HCT116 (cell line): ENCODE measurements at places on chromosomes 5 and 9. TPM values are rescaled to one million over a fixed set of nuclear protein-coding genes. Genes with fewer than 3 reads are reported as not detected.
A peak's percentile ranks its signal among the peaks of the same experiment; 100 is the strongest.

GRCh38 chr5:175603987-175604739, 53.7 kb upstream of the HRH2 start:
- H3K4me3 ChIP-seq: no peak overlapping the region
- DNase-seq: no peak
- H3K27me3 ChIP-seq: peaks cover 4% of the 10 kb centered on the region
- H3K36me3 ChIP-seq: no peaks in the 10 kb centered on the region
- no peaks in the 10 kb centered on the region for H3K4me1 ChIP-seq
- H3K27ac ChIP-seq: no peak overlapping the region

- no peaks in the 10 kb centered on the region for H3K36me3 ChIP-seq
Measured at GRCh38 chr5:1436036-1436435, 9.2 kb downstream of the SLC6A3 start.

DNA sequence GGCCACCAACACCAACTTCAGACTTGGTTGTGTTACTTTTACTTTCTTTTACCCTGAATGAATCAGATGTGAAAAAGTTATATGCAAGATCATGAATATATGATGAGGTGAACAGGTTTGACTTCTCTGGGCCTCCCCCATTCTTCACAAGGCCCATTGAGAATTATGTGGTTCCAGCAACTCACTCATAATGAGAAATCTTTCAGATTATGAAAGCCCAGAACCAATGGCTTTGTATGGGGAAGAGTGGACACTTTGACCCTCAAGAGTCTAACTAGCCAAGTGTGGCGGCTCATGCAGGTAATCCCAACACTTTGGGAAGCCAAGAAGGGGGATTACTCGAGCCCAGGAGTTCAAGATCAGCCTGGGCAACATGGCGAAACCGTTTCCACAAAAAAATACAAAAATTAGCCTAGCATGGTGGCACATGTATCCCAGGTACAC, 16.1 kb upstream of the LNPEP start:
- no peak overlapping the region for H3K4me3 ChIP-seq
- DNase-seq: no peak
- H3K27me3 ChIP-seq: no peaks in the 10 kb centered on the region
- H3K27ac ChIP-seq: no peak overlapping the region
- no peaks in the 10 kb centered on the region for H3K4me1 ChIP-seq
- H3K36me3 ChIP-seq: no peaks in the 10 kb centered on the region

DNA sequence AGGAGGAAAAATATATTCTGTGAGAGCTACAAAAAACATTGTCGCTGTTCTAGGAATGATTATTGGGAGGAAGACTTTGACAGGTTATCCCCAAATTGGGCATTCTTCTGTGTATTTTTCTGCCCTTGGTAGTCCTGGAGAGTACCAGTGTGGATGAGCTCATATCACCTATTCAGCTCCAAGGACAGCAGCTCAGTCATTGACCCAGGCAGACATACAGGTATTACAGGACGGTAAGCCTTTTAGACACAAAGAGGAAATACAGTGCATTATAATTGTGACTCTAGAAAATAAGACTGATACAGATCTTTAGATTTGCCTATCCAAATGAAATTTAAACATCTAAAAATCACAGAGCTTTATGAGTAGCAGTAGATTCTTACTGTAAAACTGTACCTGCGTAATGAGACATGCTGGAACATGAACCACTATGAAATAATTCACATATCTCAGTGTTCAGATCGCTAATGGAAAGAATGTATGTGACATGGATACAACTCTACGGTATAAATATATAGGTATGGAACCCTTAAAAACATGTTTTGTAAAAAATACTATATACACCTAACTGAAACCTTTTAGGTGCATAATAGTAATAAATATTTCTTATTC, 56.0 kb downstream of the PLK2 start:
- H3K36me3 ChIP-seq: no peaks in the 10 kb centered on the region
- H3K4me3 ChIP-seq: no peak overlapping the region
- peaks cover 8% of the 10 kb centered on the region; the same call in 1 of the 2 replicates for H3K4me1 ChIP-seq
- no peak for DNase-seq
- no peaks in the 10 kb centered on the region for H3K27me3 ChIP-seq
- H3K27ac ChIP-seq: no peak overlapping the region

GRCh38 chr5:122310889-122311288, 1.1 kb upstream of the SNCAIP start:
- DNase-seq: no peak
- H3K36me3 ChIP-seq: no peaks in the 10 kb centered on the region
- H3K27me3 ChIP-seq: peaks cover 12% of the 10 kb centered on the region; the same call in 1 of the 2 replicates
- no peaks in the 10 kb centered on the region for H3K4me1 ChIP-seq
- no peak overlapping the region for H3K27ac ChIP-seq

DNA sequence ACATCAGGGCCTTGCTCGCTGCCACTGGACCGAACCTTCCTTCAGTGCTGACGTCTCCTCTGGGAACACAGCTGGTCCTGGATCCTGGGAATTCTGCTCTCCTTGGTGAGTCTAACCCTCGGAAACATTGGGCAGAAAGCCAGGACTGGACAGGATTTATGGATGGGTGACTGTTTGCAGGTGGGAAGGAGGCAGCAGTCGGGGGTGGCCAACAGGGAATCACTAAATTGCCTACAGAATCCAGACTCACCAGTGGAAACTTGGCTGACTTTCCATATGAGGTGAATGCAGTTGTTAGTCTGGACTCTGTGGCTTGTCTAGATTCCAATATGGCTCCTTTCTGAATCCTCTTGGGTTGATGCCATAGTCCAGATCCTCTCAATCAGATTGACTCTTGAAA, 203.1 kb downstream of the SAXO1 start:
- no peak for DNase-seq
- H3K4me3 ChIP-seq: no peak overlapping the region
- no peaks in the 10 kb centered on the region for H3K4me1 ChIP-seq
- H3K27ac ChIP-seq: no peak overlapping the region
- H3K36me3 ChIP-seq: no peaks in the 10 kb centered on the region
- peaks cover 13% of the 10 kb centered on the region; the same call in 1 of the 2 replicates for H3K27me3 ChIP-seq

DNA sequence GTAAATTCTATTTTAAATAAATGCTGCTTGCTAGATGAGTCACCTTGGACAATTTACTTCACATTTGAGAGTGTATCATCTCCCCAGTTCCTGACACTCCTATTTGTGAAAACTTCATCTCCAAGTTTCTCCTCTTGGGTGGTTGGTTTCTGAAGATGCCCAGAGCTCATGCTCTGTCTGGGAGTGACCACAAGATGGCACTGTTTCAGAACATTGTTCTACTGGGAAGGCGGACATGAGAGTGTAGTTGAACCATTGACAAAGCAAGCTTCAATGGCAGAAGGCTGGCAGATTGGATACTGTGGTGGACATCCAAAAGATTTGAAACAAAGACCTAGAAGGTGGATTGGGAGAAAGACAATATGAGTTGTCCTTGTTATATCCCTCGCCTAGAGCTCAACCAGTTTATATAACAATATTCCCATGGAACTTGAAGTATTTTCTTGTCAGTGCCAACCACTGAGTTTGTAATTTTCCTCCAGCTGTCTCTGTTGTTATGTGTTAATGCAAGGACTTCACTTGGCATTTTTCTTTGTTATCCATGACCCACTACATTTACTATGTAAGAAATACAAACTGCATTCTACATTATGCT, 234.3 kb upstream of the ANKH start:
- no peaks in the 10 kb centered on the region for H3K27me3 ChIP-seq
- H3K4me3 ChIP-seq: no peak overlapping the region
- no peaks in the 10 kb centered on the region for H3K4me1 ChIP-seq
- H3K36me3 ChIP-seq: no peaks in the 10 kb centered on the region
- peak; percentile 22 for DNase-seq
- H3K27ac ChIP-seq: no peak overlapping the region

DNA sequence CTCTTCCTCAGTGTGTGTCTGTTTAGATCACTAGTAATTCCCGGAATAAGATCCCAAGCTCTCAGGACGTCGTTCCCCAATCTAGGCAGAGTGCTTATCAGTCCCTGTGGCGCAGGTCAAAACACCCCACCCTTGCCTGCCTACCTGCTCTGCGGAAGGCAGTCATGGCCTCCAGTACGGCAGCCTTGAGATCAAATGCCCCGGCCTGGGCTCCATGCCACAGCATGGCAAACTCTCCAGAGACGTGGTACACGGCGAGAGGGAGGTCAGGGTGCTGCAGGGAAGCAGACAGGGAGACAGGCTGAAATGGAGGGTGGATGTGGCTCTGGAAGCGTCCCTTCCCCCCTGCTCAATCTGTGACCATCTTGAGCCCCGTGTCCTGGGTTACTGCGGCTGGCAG, 12.0 kb upstream of the HDHD3 start:
- H3K4me3 ChIP-seq: no peak overlapping the region
- no peak overlapping the region for H3K27ac ChIP-seq
- H3K27me3 ChIP-seq: no peaks in the 10 kb centered on the region
- H3K4me1 ChIP-seq: no peaks in the 10 kb centered on the region
- H3K36me3 ChIP-seq: no peaks in the 10 kb centered on the region

GRCh38 chr9:27990524-27990923, 417.2 kb upstream of the C9orf72 start:
- H3K4me3 ChIP-seq: no peak overlapping the region
- no peak for DNase-seq
- H3K4me1 ChIP-seq: no peaks in the 10 kb centered on the region
- no peaks in the 10 kb centered on the region for H3K27me3 ChIP-seq
- no peak overlapping the region for H3K27ac ChIP-seq

GRCh38 chr5:142296914-142297417, 27.9 kb downstream of the SPRY4 start:
- H3K4me3 ChIP-seq: no peak overlapping the region
- H3K27me3 ChIP-seq: no peaks in the 10 kb centered on the region
- no peaks in the 10 kb centered on the region for H3K36me3 ChIP-seq
- H3K4me1 ChIP-seq: peaks cover 23% of the 10 kb centered on the region
- H3K27ac ChIP-seq: no peak overlapping the region

The ALDH1A1 gene
- 0.44 TPM for total RNA-seq

The WNK2 gene
- total RNA-seq: 24.4 TPM

The SPINK4 gene
- not detected for total RNA-seq

The TAF11L10 gene
- total RNA-seq: not detected
